ENCODE measurements at places on chromosomes 16 and 17.

GRCh38 chr16:595094-595528 lies 5.2 kb downstream of the RAB40C start:
- DNase-seq, result no peak

DNA sequence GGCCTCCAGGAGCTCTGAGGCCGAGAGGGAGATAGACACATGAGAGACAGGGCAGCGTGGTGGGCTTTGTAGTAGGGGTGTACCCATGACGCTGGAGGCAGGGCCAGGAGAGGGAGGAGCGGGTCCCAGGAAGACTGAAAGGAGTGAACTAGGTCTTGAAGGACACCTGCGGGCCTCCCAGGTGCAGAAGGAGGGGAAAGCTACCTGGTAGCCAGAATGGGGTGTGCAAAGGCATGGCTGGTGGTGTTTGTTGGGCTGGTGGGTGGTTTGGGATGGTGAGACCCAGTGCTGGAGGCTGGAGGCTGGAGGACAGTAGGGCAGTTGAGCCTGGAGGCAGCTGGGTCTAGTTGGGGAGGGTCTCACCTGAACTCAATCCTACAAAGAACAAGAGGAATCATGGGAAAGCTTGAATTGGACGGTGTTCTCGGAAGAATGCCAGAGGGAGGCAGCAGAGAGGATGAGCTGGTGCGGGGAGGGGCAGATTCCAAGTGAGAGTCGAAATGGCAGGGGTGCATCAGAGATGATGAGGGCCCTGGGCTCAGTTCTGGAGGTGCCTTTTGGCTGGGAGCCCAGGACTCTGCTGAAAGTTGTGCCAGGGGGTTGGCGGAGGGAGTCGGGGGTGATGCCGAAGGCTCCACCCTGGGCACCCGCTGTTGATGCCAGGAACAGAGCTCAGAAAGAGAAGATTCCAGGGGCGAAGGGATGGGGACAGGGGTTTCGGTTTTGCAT lies 21.2 kb downstream of the C1QTNF1 start:
- DNase-seq, result no peak

DNA sequence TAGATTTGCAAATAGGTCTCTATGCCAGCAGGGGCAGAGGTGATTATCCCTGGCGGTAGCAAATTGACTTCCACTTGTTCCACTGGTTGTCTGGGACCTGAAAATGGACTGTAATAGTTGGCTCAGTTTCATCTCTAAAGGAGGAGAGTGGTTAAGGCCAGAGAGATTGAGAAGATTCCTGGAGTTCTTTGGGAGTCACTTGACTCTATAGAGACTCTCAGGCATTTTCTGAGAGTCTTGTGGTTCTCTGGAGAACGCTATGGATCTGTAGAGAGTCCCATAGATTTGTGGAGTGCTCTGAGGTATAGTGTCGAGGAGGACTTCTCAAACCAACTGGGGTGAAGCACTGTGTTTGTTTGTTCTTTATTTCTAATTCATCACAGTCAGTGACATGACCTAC lies 8.9 kb upstream of the PMP22 start:
- DNase-seq, result no peak

DNA sequence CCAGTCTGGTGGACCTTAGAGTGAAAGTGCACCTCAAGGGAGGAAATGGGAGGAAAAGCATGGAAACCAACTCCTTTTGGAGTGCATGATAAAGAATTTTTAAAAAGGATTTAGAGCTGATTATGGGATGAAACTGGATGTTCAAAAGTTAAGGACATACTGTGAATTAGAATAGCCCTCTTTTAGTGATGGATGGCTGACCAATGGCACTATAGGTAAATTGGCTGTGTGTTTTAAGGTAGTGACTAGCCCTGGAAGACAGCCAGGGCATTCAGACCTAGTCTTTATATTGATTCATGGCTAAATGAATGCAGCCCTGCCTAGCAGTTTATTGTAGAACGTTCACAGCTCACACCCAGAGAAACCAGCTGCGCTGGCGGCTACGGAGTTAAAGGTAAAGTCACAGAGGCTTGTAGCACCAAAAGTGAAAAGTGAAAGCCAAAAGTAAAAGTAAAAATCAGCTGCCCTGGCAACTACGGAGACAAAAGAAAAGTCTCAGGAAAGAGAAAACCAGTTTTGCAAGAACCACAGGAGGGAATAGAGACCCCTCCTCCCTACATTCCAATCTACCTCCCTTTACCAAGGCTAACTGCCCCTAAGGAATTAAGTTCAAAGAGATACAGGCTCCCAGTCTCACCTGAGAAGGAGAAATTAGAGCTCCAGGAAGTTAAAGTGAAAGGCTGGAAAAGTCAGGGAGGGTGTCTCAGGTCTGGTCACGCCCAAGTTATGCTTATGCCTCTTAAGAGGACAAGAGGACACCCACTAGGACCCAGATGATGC lies 21.8 kb downstream of the ACSM1 start:
- DNase-seq, result peak; percentile 16

- no peak for DNase-seq
Measured at GRCh38 chr16:49277386-49277742, 4.3 kb downstream of the CBLN1 start.

DNA sequence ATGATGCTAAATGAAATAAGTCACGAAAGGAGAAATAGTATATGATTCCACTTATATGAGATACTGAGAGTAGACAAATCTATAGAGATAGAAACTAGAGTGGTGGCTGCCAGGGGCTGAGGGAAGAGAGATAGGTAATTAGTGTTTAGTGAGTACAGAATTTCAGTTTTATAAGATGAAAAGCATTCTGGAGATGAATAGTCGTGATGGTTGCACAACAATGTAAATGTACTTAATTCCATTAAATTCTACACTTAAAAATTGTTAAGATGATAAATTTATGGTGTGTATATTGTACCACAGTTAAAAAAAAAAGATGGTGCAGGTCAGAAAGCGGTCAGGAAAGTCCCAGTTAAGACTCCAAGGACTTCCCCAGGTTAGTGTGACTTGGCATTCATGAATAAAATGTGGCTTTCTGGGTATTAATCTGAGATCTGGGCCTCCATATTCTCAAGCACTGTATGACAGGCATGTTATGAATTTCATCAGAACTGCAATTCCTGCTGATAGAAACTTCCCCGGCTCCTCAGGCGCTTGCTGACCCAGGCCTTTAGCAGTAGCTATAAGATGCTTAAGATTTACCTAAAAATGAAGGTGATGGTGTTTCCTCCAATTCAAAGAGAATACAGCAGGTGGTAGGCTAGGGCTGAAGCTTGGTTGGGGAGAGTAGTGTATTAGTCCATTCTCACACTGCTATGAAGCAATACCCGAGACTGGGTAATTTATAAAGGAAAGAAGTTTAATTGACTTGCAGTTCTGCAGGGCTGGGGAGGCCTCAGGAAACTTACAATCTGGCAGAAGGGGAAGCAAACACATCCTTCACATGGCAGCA lies 115.3 kb upstream of the SOX9 start:
- no peak for DNase-seq

DNA sequence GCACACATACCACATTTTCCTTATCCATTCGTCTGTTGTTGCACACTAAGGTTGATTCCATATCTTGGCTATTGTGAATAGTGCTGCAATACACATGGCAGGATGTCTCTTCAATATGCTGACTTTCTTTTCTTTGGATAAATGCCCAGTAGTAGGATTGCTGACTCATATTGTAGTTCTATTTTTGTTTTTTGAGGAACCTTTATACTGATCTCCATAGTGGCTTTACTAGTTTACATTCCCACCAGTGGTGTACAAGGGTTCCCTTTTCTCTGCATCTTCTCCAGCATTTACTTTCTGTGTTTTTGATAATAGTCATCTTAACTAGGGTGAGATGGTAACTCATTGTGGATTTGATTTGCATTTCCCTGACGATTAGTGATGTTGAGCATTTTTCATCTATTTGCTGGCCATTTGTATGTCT lies 118.1 kb downstream of the STXBP4 start:
- no peak for DNase-seq

DNA sequence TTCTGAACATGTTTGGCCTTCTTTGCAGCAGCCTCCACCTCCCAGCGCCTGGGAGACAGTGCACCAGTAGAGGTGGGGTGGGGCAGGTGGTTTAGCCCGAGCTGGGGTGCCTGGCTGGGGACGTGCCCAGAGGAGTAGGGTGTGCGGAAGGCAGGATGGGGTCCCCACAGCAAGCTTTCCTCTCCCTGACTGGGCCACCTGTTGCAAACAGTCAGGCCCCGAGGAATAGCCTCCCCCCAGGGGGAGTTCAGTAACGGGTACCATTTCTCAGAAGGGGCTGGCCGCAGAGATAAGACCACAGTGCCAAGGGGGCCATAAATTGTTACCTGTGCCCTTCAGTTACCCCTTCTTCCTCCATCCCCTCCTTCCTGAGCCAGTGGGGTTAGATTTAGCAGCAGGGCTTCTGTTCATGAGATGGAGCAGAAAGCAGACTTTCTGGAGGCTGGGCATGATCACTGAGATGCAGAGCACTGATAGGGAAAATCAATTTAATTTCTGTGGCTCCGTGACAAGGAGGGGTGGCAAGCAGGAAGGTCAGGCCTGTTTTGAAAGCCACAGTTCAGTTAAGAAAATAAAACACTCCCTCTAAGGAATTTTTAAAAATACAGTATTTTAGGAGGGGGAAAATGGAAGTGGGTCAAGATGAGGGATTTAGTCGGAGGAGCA lies 181.9 kb downstream of the MSI2 start:
- no peak for DNase-seq

DNA sequence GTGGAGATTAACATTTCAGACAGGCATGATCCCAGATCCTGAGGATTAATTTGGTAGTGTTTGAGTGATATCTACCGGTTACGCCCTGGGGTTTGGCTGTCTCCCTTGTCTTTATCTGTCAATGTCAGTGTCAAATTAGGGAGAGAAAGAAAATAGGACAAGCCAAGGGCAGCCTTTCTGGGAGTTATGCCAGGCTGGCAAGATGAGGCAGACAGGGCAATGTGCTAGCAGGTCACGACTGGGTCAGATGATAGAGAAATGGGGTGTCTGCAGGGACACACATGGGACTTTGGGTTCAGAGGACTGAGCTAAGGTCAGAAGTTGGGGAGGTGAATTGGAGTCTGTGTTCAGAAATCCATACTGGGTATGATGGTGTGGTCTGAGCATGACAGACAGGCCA lies 27.4 kb upstream of the LYRM9 start:
- DNase-seq, result no peak

DNA sequence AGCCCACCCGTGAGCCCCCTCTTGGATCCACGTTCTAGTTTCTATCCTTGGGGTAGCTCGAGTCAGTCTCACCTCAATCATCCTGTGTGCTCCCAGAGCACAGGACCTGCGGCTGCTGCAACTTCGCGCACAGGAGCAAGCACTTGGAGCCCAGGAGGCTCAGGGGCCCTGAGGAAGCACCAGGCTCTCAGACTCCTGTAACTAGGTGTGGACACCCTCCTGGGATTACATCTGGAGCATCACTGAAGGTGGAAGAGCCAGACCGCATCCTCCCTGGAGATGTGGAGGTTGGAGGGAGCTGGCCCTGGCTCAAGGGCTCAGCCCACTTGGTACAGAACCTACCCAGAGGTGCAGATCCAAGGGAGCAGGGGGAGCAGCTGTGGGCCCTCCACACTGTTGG lies 2.7 kb downstream of the HBQ1 start:
- DNase-seq, result no peak

DNA sequence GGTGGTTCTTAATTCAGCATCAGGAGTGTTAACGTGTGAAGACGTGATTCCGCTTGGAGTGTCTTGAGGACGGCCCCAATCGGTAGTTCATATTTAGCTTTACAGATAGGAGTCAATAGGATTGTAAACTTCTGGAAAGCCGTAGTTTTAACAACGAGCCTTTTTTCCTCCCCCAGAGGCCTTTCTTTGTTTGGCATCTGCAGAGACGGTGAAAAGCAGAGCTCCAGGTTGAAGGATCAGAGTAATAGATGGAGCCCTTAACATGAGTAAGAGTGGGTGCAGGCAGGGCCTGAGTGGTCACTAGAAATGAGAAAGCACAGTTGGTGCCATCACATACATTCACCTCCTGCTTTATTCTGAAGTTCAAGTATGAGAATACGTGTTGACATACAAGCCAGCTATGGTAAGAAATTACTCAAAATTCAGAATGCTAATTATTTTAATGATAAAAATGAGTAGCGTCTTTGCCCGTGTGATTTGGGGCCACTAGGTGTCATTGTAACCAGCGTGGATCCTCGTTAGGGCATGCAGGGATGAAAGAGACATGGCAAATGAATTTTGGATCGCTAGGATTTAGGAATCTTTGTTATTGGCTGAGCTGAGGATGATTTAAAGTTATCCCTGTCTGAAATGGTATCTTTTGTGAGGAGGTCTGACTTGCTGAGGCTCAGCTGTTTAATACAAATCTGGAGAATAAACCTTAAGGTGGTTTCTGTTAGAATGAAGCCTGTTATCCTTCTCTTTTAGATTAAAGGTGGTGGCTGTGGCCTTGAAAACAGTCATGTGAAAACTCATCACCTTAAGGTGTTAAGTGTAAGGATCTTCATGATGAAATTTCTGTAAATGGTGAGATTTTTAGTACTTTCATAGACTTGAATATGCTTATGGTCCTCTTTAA lies 18.6 kb downstream of the PRCD start:
- no peak for DNase-seq

- no peak for DNase-seq
Measured at GRCh38 chr17:45681706-45682105, 102.4 kb upstream of the CRHR1 start.

GRCh38 chr17:47253541-47254402 lies at the start of gene ITGB3:
ITGB3 (plus strand) TSS chr17:47253827; CDS start chr17:47253862, 35 bp downstream.
- peak; percentile 79 for DNase-seq

DNA sequence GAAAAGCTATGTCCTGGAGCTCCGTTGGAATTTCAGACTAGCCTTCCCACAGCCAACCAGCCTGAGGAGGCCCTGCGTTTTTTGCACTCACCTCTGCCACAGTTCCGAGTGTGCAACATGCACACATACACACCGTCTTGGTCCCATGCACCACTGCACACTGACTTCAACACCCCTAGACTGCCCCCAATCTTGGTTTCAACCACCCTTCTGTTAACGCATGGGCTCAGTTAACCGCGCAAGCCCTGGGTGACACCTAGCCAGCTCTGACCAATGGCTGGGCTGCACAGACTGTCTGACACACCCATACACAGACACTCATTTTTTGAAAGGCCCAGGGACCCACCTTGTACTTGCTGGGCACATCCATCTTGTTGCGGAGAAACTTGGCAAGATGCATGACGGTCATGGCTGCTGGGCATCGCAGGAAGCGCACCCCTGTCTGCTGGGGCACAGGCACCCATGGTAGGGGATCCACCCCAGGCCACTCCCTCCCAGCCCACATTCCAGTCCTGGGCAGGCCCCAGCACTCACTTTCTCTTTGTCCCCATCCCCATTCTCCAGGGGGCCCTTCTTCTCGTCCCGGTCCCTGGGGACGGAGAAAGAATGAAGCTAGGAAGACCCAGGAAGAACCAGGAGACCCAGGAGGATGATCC lies 8.0 kb downstream of the CISD3 start:
- no peak for DNase-seq

DNA sequence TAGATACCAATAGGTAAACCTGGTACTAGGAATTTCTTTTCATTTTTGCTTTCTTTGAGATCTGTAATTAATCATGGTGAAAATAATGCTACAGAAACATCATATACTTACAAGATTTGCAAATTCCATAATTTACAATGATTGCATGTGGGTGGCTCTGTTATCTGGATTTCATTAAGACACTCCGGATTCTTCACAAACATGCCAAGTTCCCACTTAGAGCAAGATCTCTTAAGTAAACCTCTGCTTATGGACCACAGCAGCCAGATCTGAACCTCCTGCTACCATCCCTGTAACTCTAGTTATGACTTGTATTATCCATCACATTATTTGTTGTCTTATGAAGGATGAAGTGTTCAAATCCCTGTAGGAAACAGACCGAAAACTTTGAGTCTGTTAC lies 424.7 kb downstream of the CDH13 start:
- DNase-seq, result no peak

Measured in memory B cell (primary cell).